Smooth muscle cell of the pulmonary artery (primary cell): ENCODE measurements at places on chromosomes 2 and 18. TPM values are rescaled to one million over a fixed set of nuclear protein-coding genes. Genes with fewer than 3 reads are reported as not detected.

Gene C1GALT1C1L
- total RNA-seq = 0.20 and 1.2 TPM in 2 replicates

Gene AQP12B
- not detected in 2 replicates for total RNA-seq

Gene KLHL14
- total RNA-seq = not detected in 2 replicates

Gene TMEM17
- 1.8 and 2.6 TPM in 2 replicates for total RNA-seq
